ENCODE measurements at places on chromosomes 5 and 9.

- no peak for DNase-seq
Observed at GRCh38 chr9:105385381-105385985, 62.4 kb upstream of the FSD1L start.

DNA sequence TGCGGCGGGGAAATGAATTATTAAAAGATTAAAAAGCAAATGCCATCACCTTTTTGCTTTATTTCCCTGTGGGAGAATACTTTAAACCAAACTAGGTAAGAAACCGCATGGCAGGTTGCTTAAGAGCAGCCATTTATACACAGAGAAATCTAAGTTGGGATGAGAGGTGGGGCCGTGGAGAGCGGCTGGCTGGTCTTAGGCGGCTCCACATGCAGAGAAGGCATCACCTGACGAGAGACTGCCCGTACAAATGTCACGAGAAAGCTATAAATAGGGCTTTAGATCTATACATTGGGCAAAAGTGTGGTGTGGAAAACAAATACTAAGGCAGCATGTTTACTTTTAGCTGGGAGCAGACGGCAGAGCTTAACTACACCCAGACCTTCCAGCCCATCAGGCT lies 39.4 kb downstream of the MED27 start:
- no peak for DNase-seq

DNA sequence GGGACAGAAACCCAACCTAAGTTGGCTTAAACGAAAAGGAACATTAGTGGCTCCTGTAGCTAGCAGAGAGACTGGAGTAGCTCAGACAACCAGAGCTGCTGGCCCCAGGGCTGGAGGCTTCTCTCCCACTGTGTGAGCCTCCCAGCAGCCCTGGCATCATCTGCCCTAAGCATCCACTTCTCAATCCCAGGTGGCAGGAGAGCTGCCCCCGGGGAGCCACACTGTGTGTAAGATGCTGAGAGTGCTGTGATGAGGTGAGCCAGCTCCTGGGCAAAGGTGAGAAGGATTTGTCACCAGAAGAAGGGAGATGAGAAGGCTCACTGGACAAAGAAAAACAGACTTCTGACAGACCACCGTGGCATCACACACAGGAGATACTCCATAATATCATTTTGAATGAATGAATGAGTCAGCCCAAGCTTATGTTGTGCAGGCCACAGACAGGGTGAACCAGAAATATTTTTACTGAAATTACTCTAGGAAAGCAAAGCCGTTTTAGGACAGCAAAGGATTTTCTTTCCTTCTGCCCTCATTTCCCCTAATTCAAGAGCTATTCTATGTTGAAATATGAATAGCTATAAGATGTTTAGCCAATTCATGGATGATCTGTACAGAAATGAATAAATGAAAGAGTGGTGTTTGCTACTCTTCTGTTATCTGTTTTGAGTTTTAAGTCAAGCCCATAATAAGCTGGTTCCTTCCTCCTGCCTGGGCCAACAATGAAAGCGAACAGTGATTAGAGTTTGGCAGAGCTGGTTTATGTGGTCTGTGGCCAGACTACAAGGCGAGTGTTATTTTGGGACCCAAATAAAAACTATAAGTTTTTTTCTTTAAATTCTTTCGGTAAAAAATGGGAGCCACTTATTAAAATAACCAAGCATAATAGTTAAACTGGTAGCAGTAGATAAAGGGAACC lies 57.4 kb upstream of the ECM2 start:
- no peak for DNase-seq

DNA sequence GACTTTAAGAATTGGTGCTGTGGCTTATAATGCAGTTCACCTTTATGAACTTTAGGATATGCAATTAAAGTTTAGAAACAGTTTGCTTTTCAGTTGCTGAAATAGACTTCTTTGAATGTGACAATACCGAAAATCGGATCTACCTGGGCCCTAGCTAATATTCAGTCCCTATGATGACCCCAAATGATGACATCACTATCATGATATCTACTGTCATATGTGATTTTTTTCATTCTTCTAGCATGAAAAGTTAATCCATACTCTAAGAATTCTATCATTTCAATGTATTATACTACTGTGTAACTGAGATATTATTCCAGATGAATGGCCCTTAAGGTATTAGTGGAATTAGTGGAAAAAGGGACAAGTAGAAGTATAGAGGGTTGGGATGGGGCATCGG lies 487.2 kb upstream of the TUSC1 start:
- DNase-seq = no peak

DNA sequence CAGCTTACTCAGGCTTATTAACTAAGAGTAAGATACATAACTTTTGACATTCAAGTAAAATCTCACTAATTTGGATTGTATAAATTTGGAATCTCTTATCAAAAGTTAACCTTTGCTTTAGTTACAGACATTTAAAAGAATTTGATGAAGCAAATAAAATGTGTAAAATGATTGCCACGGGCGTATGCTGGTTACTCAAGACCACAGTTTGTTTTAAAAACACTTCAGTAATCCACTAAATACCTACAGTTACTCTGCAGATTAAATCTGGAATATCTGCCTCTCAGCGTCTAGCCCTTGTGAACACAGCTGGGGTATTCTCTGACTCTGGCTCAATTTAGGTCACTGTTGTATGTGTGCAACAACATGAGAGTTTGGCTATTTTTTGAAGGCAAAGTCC lies 143.8 kb downstream of the MCTP1 start:
- no peak for DNase-seq

GRCh38 chr5:82748688-82749460 lies 328.3 kb downstream of the TMEM167A start:
- DNase-seq = no peak

- DNase-seq = no peak
Observed at GRCh38 chr9:91913096-91913495, 36.9 kb downstream of the ROR2 start.

- DNase-seq = no peak
Observed at GRCh38 chr9:842635-843426, 1.3 kb downstream of the DMRT1 start.
